A549 (cell line): ENCODE measurements at places on chromosomes 3 and 15.
A peak's percentile ranks its signal among the peaks of the same experiment; 100 is the strongest.

- DNase-seq, result peak; percentile 15
These were observed 559 bp downstream of the SENP5 start for GRCh38 chr3:196868297-196868661.

DNA sequence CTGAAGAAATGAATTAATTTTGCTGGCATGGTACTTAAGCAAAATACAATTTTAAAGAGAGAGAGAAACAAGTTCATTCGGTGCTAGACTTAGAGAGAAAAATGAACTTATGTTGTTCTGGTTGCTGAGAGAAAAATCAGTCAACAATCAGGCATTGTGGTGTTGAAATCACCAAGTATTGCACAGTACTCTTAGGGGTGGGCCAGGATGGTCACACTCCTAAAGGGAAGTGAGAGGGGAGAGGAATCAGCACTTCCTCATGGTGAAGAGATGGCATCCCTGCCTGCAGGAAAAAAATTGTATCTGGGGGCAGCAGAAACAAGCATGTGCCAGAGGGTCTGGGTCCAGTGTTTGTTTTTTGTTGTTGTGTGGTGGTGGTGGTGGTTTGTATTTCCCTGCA, 7.0 kb upstream of the DMXL2 start:
- no peak for DNase-seq

- no peak for DNase-seq
These were observed 154.5 kb downstream of the ATP8B4 start for GRCh38 chr15:49964551-49964950.

DNA sequence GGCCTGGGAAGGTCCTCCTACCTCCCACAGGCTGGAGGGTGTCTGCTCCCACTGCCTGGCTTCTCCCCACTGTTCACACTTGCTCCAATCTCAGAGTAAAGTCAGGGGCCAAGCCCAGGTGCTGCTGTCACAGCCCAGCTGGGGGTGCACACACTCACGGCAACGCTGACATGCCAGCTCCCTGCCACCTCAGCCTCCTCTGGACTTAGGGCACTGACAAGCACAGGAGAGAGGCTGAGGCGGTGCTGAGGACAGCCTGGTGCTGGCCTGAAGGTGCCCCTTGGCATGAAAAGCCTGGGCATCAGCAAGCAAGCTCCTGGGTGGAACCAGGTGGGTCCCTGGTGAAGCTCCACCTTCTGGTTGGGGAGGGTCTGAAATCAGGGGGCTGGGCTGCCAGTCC, 53.0 kb downstream of the LSAMP start:
- no peak for DNase-seq

DNA sequence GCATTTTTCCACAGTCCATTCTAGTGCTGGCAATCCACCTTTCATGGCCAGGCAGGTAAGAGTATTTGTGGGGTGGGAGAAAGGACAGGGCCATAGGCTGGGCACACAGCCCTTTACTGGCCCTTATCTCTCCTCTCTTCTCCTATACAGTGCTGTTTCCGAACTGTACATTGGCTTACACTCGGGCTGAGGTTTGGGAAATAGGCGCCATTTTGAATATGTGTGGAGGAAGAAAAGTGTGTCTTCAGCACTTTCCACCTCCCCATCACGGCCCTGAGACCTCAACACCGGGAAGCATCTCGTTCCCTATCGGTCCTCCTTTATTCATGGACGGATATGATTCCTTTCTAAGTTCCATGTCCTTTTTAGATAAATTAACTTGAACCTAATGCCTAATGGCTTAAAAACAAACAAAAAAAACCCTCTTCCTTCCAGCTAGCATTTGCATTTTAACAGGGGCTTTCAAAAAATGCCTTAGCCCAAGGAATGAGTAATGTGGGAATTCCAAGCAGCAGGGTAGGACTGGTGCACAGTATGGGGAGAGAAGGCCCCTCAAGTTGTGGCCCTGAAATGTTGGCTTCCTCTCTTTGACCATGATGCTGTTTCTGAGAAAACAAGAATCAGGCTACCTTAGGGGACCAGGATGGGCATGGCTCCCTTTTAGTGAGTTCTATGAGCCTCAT, 24.5 kb downstream of the CD86 start:
- DNase-seq, result no peak

GRCh38 chr3:156207802-156208685, 87.7 kb downstream of the KCNAB1 start:
- DNase-seq, result no peak

GRCh38 chr3:149790268-149790667, 2.1 kb downstream of the ANKUB1 start:
- peak; percentile 29 for DNase-seq

- DNase-seq, result no peak
These were observed 30.8 kb downstream of the CORO2B start for GRCh38 chr15:68609629-68610028.

GRCh38 chr3:129603991-129604749, 2.3 kb downstream of the PLXND1 start:
- no peak for DNase-seq

DNA sequence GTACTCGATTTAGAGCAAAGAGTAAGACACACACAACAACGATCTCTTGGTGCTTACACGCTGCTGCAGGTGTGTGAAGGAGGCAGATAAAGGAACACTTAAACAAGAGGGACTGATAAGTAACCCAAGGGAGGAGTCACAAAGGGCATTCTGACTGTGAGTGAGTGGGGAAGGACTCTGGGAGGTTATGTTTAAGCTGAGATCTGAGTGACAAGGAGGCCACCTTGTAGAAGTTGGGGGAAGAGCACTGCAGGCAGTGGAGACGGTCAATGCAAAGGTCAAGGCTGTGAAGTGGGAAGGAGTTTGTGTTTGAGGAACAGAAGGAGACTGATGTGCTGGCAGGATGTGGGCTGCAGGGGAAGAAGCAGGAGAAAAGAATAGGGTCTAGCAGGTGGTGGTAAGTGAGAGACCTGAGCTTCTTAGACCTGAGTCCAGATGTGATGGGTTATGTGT, 63.1 kb downstream of the LPP start:
- DNase-seq, result no peak

DNA sequence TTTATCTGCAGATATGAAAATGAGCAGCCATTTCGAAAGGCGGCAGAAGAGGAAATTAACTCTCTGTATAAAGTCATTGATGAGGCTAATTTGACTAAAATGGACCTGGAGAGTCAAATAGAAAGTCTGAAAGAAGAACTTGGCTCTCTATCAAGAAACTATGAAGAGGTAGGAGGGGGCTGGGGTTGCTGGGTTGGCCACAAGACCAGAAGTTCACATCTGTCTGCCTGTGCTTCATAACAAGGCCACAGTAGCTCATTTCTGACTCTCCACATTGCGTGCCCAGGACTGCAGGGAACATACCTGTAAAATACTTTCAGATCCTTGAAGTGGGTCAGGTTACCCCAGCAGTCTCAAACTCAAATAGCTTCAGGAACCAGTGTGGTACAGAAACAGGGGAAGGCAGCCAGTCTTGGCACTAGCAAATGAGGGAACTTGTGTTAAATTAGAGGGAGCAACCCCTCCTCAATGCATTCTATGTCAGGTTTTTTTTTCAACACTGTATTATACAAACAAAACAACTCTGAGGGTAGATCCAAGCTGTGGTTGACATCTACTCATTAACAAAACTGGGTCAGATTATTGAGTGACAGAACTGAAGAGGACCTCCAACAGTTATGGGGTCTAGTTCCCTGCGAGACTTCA, 48.7 kb downstream of the BFSP2 start:
- DNase-seq, result no peak

DNA sequence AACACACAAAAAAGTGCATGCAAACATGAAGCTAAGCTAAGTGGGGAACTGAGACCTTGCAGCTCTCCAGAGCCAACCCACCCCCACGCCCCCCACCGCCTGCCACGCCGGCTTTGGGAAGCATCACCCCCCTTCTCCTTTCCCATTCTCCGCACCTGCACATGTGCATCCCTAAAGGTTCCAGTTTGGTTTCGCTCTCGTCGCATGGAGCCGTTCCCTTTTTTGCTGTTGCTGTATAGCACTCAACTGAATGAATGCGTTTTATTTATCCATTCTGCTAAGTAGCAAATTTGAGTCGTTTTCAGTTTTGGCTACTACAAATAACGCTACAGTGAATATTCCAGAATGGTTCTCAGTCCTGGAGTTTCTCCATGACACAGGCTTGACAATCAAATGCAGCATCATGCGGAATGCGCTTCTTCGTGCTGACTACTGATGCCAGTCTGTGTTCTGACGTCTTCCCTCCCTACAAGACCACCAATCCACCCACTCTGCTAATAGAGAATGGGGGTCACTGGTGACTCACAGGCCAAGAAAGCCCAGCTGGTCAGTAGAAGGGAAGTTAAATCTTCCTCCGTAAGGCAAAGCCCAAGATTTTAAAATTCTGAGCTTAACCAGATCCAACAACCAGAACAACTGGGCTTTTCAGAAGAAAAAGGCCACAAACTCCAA, 115.3 kb downstream of the XXYLT1 start:
- DNase-seq, result no peak

- DNase-seq, result no peak
These were observed 32.6 kb downstream of the CCNB2 start for GRCh38 chr15:59137566-59137965.

DNA sequence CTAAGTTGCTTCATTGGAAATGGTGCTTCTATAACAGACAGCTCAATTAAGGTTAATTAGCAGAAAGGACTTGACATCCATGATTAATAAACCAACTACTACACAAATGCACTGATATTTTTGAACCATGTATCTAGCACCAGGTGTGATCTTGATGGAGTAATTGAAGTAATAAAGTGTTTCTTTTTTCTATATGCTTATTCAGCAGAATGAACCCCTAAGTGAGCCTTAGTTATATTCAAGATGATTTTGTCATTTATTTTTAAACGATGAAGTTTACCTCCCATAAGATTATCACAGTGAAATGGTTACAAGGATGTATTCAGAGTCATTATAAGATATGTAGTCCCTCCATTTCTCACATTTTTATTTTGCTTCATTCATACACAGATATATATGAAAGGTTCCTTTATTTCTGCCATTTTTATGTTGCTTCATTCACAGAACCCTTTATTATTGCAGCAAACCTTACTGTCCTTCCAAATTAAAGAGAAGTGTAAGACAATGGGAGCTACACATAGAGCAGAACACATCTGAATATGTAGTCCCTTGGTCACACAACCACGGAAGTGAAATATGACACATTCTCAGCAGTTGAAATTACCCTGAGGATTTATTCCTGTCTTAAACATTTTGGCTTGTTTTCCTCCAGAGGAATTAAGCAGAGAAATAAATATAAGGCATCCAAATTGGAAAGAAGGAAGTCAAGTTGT, 295.0 kb downstream of the RAP2B start:
- no peak for DNase-seq

- DNase-seq, result no peak
These were observed 41.2 kb upstream of the LINGO1 start for GRCh38 chr15:77673866-77674265.
